ENCODE measurements at places on chromosomes 13 and 19.

- DNase-seq, result no peak
Observed at GRCh38 chr19:39463403-39463802, 17.2 kb upstream of the TIMM50 start.

DNA sequence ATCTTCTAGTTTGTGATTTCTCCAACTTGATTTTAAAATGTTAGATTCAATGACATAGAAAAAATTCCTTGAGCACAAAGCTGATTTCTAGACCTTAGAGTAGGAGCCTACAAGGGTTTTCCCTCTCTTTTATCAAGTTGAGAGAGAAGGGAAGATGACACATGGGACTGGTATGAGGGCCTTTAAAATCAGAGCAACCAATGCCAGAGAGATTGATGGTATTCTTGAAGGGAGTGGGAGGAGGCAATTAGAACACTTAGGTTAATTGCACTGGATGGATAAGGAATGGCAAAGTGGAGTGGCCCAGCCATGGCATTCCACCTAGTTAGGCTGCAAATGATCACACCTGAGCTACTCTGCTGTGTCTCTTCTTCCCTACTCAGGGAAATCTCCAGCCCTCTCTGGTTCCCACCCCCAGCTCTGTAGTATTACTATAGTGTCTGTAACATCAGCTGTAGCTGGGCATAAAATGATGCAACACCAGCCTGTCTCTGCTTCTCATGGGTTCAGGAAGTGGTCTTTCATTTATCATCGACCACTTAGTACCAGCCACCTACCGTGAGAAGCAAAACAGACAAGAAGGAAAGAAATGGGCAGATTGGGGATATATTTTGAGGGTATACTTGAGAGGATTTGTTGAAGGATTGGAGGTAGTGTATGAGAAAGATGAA lies 333.6 kb downstream of the DLEU7 start:
- DNase-seq, result no peak

GRCh38 chr13:106865716-106866440 lies 297.9 kb upstream of the ARGLU1 start:
- no peak for DNase-seq

DNA sequence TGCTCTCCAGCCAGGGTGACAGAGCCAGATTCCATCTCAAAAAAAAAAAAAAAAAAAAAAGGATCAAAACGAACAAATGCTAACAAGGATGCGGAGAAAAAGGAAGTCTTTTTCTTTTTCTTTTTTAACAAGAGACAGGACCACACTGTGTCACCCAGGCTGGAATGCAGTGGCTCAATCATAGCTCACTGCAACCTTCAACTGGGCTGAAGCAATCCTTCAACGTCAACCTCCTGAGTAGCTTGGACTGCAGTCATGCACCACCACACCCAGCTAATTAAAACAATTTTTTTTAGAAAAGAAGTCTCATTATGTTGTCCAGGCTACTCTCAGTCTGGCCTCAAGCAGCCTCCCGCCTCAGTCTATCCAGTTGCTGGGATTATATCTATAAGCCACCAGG lies 20.8 kb upstream of the OR7A17 start:
- DNase-seq, result no peak

DNA sequence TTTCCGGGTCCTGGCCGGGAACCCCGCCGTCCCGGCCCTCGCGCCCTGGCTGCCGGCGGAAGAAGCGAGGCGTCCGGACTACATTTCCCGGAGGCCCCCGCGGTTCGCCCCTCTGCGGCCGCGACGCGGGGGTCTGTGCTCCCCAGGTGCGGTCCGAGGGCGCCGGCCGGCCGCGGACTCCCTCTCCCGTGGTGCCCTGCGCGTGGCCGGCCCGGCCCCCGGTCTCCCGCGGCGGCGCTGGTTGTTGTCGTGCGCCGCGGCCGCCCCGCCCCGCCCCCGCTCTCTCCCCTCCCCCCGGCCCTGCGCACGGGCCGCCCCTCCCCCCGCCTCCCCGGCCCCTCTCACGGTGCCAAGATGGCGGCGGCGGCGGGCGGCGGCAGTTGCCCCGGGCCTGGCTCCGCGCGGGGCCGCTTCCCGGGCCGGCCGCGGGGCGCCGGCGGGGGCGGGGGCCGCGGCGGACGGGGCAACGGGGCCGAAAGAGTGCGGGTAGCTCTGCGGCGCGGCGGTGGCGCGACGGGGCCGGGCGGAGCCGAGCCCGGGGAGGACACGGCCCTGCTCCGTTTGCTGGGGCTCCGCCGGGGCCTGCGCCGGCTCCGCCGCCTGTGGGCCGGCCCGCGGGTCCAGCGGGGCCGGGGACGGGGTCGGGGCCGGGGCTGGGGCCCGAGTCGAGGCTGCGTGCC lies at the start of gene KMT2B:
TSS of gene KMT2B (plus strand) at position 339 of the 680 bp plus-strand sequence. CDS start at position 355, 16 bp downstream.
- no peak for DNase-seq

GRCh38 chr13:44074611-44075010 lies 194.9 kb downstream of the LACC1 start:
- no peak for DNase-seq

Measured in cerebellar nuclear complex (tissue), 1 donor.